ENCODE measurements at places on chromosomes 1 and 21. TPM values are rescaled to one million over a fixed set of nuclear protein-coding genes. Genes with fewer than 3 reads are reported as not detected.

- H3K4me1 ChIP-seq: peaks cover 25% of the 10 kb centered on the region
- no peaks in the 10 kb centered on the region for H3K27me3 ChIP-seq
- H3K4me3 ChIP-seq: peak overlapping the region; percentile 38
- H3K36me3 ChIP-seq: no peaks in the 10 kb centered on the region
- DNase-seq: peak; percentile 80
Measured at GRCh38 chr21:29181799-29182470, 51.5 kb downstream of the MAP3K7CL start.

DNA sequence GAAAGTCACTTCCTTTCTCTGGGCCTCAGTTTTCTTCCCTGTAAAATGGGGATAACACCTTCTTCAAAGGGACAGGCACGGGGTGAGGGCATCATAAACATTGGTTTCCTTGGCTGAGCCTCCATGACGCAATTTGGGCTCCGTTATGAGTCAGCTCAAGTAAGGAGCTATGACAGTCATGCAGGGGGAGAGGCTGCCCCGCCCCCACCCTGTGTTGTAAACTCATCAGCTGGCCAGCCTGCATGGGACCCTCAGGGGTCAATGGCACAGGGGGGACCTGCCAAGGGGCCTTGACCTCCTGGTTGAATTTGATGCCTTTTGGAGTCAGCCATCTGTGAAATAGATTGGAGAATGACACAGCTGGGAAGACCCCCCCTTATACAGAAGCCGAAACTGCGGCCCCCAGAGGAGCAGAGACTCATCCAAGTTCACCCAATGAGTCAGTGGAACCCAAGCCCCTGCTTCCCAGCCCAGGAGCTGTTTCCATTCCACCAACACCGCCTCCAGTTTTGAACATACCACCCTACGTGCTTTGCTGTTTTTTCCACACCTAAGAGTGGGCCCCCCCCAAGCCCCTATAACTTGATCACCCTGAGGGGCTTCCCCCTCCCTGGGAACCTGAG is 36.8 kb upstream of the RUNX3 start:
- H3K36me3 ChIP-seq: no peaks in the 10 kb centered on the region
- 0 out of 2 replicates have a peak overlapping the region, but pooled peaks have one; percentile 23 for H3K27ac ChIP-seq
- peak; percentile 83 for DNase-seq
- no peak overlapping the region for H3K4me3 ChIP-seq
- no peaks in the 10 kb centered on the region for H3K27me3 ChIP-seq
- peaks cover 71% of the 10 kb centered on the region for H3K4me1 ChIP-seq

DNA sequence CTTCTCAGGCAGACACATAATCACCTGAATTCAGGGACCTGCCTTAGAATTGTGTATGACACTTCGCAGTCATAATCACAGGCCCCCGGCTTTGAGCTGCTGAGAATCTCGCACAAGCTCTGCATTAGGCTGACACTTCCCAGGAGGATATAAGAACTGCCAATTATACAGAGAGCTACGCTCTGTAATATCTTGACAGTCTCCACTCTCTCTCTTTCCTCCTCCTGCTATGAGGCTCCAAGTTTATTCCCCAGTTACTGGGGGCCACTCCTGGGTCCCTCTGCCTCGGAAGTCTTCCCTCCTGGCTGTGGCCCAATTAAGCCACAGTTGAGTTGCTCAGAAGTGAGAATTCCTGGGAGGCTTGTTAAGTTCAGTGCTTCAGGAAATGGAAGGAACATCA is 42.7 kb downstream of the EBNA1BP2 start:
- H3K27me3 ChIP-seq: no peaks in the 10 kb centered on the region
- no peak for DNase-seq
- no peak overlapping the region for H3K27ac ChIP-seq
- H3K4me1 ChIP-seq: peaks cover 8% of the 10 kb centered on the region

- peaks cover 31% of the 10 kb centered on the region for H3K4me1 ChIP-seq
- no peak for DNase-seq
- no peaks in the 10 kb centered on the region for H3K27me3 ChIP-seq
- no peaks in the 10 kb centered on the region for H3K36me3 ChIP-seq
- H3K4me3 ChIP-seq: no peak overlapping the region
- H3K27ac ChIP-seq: 0 out of 2 replicates have a peak overlapping the region, but pooled peaks have one; percentile 2
Measured at GRCh38 chr1:172351346-172351745, 69.1 kb upstream of the C1orf105 start.

DNA sequence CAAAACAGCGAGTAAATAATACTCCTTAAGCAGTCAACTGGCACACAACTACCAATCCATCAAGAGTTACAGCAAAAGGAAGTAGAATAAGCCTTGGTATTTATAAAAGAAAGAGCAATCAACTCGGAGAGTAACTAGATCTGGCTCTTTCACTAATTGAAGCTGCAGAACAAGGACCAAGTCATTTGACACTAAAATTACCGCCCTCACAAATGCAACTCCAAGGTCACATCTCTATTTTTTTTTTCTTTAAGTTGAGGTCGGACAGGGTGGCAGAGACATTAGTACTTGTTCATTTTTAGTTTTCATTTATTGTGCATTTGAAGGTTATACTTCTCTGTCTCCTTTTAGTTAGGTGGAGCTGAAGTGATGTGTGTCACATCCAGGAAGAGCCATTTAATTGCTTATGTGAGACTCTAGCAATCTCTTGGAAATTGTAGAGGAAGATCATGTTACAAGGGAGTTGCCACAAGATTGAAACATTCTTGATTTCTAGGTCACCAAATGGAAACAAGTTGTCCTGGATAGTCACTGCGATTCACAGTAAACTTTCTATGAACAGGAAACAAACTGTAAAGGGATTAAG is 138.1 kb upstream of the ADAMTS5 start:
- no peak overlapping the region for H3K27ac ChIP-seq
- no peaks in the 10 kb centered on the region for H3K27me3 ChIP-seq
- H3K36me3 ChIP-seq: no peaks in the 10 kb centered on the region
- no peaks in the 10 kb centered on the region for H3K4me1 ChIP-seq

OXCT2 gene
- total RNA-seq: 0.44 TPM

GRCh38 chr21:41951876-41952567 is 1.8 kb downstream of the C2CD2 start:
- H3K27me3 ChIP-seq: no peaks in the 10 kb centered on the region
- H3K4me1 ChIP-seq: peaks cover 49% of the 10 kb centered on the region
- H3K27ac ChIP-seq: no peak overlapping the region

DNA sequence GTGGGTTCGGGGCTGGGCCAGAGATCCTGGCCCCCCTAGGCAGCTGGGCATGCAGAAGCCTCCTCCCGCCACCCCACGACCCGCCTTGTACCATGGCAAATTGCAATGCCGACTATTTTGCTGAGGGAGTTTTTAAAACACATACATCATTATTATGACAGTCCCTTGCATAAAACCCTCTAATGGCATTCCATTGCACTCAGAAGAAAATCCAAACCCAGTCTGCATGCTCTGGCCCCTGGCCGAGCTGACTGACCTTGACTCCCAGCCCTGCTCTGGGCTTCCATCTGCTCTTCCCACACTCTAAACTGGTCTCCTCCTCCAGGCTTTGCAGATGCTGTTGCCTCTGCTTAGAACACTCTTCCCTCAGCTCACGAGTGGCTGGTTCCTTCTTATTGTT is 28.0 kb downstream of the PADI2 start:
- no peak overlapping the region for H3K27ac ChIP-seq
- no peaks in the 10 kb centered on the region for H3K27me3 ChIP-seq
- peaks cover 5% of the 10 kb centered on the region for H3K4me1 ChIP-seq
- no peak overlapping the region for H3K4me3 ChIP-seq
- no peaks in the 10 kb centered on the region for H3K36me3 ChIP-seq

DNA sequence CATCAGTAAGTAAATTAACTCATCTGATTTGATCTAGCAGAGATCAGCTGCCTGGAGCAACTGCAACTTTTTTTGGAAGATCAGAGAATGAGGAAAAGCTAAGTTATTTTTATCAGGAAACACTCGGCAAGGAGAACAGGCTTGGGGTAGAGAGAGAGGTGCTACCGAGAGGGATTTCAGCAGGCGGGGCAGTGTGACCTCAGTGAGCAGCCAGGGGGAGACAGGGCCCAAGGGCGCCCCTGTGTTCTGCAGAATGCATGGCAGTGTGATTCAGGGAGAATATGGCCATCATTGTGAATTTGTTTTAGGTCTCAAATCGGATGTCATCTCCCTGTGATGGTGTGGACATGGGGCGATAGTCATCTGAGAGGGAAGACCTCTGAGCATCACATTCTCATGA is 484.1 kb upstream of the VAMP3 start:
- peaks cover 14% of the 10 kb centered on the region for H3K4me1 ChIP-seq
- no peak for DNase-seq
- H3K36me3 ChIP-seq: no peaks in the 10 kb centered on the region
- no peaks in the 10 kb centered on the region for H3K27me3 ChIP-seq
- H3K4me3 ChIP-seq: no peak overlapping the region
- no peak overlapping the region for H3K27ac ChIP-seq

- H3K27me3 ChIP-seq: no peaks in the 10 kb centered on the region
- H3K4me3 ChIP-seq: no peak overlapping the region
- 0 out of 2 replicates have a peak, but pooled peaks cover 10% of the 10 kb centered on the region for H3K4me1 ChIP-seq
- H3K36me3 ChIP-seq: no peaks in the 10 kb centered on the region
Measured at GRCh38 chr1:63975481-63975880, 201.7 kb downstream of the ROR1 start.

C4BPA gene
- total RNA-seq: not detected

- DNase-seq: no peak
- H3K27me3 ChIP-seq: no peaks in the 10 kb centered on the region
- no peak overlapping the region for H3K4me3 ChIP-seq
- no peaks in the 10 kb centered on the region for H3K4me1 ChIP-seq
- H3K27ac ChIP-seq: no peak overlapping the region
Measured at GRCh38 chr1:33971018-33971710, 107.3 kb downstream of the HMGB4 start.

DNA sequence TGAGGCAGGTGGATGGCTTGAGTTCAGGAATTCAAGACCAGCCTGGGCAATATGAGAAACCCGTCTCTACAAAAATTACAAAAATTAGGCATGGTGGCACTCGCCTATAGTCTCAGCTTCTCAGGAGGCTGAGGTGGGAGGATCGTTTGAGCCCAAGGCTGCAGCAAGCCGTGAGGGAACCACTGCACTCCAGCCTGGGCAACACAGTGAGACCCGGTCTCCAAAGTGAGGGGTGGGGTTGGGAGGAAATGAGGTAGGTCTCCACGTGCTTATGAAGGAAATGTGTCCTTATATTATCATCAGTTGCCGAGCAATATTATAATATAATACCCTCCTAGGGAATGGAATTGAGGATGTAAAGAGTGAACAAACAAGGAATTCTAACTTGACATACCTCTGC is 2.7 kb downstream of the TMEM50B start:
- peaks cover 5% of the 10 kb centered on the region for H3K4me1 ChIP-seq
- H3K27ac ChIP-seq: no peak overlapping the region
- DNase-seq: no peak
- H3K27me3 ChIP-seq: no peaks in the 10 kb centered on the region
- H3K4me3 ChIP-seq: no peak overlapping the region

GRCh38 chr1:1797731-1798341 is 19.6 kb upstream of the NADK start:
- no peak overlapping the region for H3K4me3 ChIP-seq
- H3K36me3 ChIP-seq: peaks cover 100% of the 10 kb centered on the region
- H3K27me3 ChIP-seq: no peaks in the 10 kb centered on the region
- no peak overlapping the region for H3K27ac ChIP-seq
- DNase-seq: no peak

GRCh38 chr21:27201197-27201596 is 234.3 kb upstream of the ADAMTS5 start:
- peaks cover 3% of the 10 kb centered on the region for H3K4me1 ChIP-seq
- H3K27ac ChIP-seq: no peak overlapping the region
- no peaks in the 10 kb centered on the region for H3K27me3 ChIP-seq
- H3K36me3 ChIP-seq: no peaks in the 10 kb centered on the region

URB1 gene
- total RNA-seq: 14.0 TPM

RNU1-1 gene
- 294 TPM for total RNA-seq

GRCh38 chr1:78385744-78386462 is 104.9 kb upstream of the PTGFR start:
- no peaks in the 10 kb centered on the region for H3K36me3 ChIP-seq
- no peak overlapping the region for H3K27ac ChIP-seq
- no peak overlapping the region for H3K4me3 ChIP-seq
- H3K4me1 ChIP-seq: no peaks in the 10 kb centered on the region
- H3K27me3 ChIP-seq: no peaks in the 10 kb centered on the region

MATN1 gene
- 0.26 TPM for total RNA-seq

DNA sequence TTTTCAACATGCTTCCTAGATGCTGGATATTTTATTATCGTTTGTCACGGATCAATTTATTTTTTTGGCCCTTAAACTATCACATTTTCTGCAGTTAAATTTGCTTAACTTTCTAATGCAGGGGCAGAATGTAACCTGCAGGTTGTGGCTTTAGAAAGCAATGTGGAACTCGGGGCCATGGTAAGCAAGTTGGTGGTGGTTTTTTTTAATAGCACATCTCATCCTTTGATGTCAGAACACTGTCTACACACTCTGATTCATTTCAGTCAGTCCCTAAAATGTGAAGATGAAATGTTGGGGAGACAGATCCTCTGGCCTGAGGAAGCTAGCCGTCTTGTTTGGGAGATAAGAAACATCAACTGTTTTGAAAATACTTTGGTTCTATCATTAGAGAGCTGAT is 89.5 kb downstream of the GALNT2 start:
- no peak overlapping the region for H3K4me3 ChIP-seq
- H3K36me3 ChIP-seq: peaks cover 3% of the 10 kb centered on the region
- peaks cover 12% of the 10 kb centered on the region for H3K4me1 ChIP-seq

GRCh38 chr1:194068446-194069167 is 882.2 kb upstream of the B3GALT2 start:
- no peaks in the 10 kb centered on the region for H3K36me3 ChIP-seq
- no peak for DNase-seq
- H3K4me1 ChIP-seq: no peaks in the 10 kb centered on the region
- no peak overlapping the region for H3K4me3 ChIP-seq
- no peak overlapping the region for H3K27ac ChIP-seq

- no peak overlapping the region for H3K4me3 ChIP-seq
- H3K27me3 ChIP-seq: no peaks in the 10 kb centered on the region
- no peak for DNase-seq
Measured at GRCh38 chr1:176989023-176989422, 175.5 kb downstream of the ASTN1 start.

- peak overlapping the region; percentile 68 for H3K4me3 ChIP-seq
- H3K4me1 ChIP-seq: peaks cover 8% of the 10 kb centered on the region
- no peak for DNase-seq
- peaks cover 29% of the 10 kb centered on the region for H3K36me3 ChIP-seq
- peak overlapping the region; percentile 98 for H3K27ac ChIP-seq
Measured at GRCh38 chr1:161133220-161133740, 813 bp upstream of the DEDD start.

DNA sequence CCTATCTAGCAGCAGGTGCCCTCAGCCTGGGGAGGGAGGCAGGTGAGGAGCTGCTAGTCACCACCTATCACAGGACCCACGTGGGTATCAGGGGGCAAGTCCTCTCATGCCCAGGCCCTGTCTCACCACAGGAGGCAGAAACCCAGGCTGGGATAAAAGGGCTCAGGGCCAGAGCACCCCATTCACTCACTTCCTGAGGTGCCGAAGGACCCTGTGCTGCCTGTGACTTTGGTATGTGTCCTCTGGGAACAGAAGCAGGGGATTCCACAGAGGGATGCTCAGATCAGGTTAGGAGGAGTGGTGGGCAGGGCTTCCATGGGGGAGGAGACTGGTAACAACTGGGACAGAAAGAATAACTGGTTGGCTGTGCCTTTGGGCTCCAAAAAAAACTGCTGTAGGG is at the start of gene LCE1E:
Gene LCE1E, plus strand, starts transcription at position 181 of the 400 bp plus-strand sequence. CDS start 1,043 bp downstream, outside the sequence.
- no peaks in the 10 kb centered on the region for H3K4me1 ChIP-seq
- H3K36me3 ChIP-seq: no peaks in the 10 kb centered on the region
- H3K27ac ChIP-seq: no peak within 1 kb of the TSS
- H3K27me3 ChIP-seq: peaks cover 2% of the 10 kb centered on the region
